ENCODE measurements at places on chromosomes 6 and 20. TPM values are rescaled to one million over a fixed set of nuclear protein-coding genes. Genes with fewer than 3 reads are reported as not detected.

DNA sequence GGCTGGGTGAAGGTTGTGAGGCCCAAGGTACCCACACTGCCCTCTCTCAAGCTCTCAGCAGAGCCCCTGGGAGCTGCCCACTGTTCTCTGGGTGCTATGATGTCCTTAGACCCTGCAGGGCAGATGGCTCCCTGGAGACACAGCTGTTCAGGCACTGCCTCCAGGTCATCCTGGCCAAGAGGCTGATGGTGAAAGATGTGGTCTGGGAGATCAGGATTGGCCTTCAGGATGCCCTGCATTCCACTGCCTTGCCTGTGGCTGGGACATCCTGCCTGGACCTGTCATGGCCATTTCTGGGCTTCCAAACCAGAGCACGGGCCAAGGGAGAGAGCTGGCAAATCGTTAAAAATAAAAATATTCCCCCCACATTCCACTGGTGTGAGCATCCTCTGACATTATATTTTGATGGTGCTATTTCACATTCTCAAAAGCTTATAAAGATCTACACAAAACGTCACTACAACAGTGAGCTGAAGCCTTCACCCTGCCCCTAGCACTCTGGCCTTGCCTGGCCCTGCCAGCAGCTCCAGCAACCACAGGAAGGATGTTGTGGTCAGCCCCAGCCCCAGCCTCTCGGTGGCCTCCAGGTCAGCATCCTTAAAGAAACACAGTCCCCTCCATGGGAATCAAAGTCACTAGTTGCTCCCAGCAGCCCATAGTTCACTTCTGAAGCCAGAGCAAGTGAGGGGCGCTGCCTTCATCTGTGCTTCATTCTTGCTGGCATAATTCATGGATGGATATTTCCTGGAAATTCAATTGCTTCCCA lies 13.5 kb upstream of the KCNK16 start:
- no peak for DNase-seq

DNA sequence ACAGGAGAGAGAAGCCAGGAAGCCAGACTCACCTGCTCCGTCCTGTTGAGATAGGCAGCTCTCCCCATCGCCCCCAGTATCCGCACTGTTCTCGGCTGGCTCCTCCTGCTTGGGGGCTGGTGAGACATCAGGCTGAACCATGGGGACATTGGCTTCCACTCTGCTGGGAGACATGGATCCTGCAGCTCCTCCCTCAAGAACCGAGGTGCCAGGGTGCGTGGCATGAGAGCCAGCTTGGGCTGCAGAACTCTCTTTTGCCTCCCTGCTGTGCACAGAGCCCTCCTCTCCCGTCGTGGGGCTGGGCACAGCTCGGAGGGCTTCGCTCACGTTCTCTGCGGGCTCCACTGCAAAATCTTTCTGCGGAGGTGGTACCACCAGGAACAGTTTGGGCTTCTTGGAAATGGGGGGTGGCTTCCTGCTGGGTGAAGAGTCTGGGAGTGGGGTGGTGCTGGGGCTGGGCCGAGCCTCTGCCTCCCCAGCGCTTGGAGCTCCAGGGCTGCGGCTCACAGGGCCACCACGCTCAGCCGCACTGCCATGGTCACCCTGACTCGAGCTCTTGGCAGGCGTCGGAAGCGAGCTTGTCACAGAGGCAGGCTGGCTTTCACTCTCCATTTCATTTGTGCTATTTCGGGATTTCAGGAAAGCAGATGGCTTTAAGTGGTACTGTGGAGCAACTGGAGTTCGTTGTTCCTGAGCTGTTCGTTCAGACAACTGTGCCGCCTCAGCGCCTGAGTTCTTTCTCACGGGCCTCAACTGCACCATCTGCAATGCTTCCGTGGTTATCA lies 26.5 kb downstream of the HEBP2 start:
- DNase-seq = no peak

DNA sequence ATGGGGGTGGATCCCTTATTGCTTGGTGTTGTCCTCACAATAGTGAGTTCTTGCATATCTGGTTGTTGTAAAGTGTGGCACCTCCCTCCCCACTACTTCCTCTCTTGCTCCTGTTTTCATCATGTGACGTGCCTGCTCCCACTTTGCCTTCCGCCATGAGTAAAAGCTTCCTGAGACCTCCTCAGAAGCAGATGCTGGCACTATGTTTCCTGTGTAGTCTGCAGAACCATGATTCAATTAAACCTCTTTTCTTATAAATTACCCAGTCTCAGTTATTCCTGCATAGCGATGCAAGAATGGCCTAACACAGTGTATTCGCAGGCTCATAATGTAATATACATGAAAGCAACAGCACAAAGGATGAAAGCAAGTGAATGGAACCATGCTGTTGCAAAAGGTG lies 28.4 kb upstream of the ANKRD60 start:
- DNase-seq = no peak

Gene SAMD5
- total RNA-seq = 7.6 TPM

DNA sequence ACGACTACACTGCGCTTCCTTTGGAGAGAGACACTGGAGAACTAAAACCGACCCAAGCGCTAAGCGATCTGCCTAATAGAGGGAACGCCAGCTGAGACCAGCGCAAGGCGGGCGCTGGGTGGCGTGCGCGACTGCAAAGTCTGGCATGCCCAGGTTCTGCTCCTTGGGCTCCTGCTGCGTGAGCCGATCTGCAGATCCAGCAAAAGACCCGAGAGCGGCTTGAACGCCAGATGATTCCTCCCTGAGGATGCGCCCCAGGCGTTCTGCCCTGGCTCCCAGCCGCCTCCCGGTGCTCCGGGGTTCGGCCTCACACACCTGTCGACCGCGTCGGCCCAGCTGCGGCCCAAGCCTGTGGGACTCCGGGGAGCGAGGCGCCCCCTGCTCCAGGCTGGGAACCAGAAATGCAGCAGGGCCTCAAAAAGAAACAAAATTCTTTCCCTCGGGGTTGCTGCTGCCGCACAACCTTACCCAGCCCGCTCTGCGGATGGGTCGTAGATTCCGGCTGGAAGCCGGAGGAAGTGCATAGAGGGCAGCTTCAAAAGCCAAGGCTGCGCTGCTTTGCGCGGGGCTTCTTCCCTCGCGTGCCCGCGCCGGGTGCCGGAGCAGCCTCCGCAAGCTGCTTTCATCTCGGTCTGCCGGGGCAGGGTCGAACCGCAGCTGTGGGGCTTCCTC lies 17.9 kb upstream of the PRDM13 start:
- no peak for DNase-seq

Gene CCM2L
- 1.3 TPM for total RNA-seq

DNA sequence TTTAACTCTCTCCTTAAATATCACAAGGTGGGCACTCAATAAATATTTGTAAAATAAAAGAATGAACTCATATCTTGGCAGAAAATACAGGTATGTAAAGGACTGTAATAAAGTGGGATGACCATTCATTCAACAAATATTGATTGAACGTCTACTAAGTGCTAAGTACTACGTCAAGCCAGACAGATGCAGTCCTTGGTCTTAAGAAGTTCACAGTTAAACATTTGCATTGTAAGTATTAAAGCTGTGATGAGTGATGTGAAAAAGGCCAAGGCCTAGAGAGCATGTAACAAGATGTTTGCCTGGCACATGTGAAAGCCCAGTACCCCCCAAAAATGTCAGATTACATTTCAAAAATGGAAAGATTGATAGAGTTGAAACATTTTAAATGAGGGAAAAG lies 130.1 kb upstream of the TMEM170B start:
- DNase-seq = no peak

DNA sequence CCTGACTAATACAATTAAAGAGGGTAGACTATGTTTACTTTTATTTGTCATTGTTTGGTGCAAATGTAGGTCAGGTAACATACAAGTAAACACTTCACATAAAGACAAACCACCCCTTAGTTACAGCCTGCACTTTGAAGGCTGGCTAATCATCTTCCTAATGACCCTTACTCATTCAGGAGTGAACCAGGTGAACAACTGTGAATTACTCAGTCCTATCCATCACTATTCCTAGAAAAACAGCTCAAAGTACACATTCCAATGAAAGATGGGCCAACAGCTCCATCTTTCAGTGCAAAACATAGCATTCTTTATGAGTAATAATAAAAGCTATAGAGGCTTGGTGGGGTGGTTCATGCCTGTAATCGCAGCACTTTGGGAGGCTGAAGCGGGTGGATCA lies 78.2 kb downstream of the FRK start:
- DNase-seq = no peak

- no peak for DNase-seq
Measured at GRCh38 chr20:58473453-58474425, 41.5 kb downstream of the APCDD1L start.

Gene OR10C1
- total RNA-seq = not detected

Gene MYH7B
- total RNA-seq = 0.25 TPM

Gene FAM209A
- not detected for total RNA-seq

GRCh38 chr6:37732688-37733087 lies 35.0 kb upstream of the MDGA1 start:
- no peak for DNase-seq

DNA sequence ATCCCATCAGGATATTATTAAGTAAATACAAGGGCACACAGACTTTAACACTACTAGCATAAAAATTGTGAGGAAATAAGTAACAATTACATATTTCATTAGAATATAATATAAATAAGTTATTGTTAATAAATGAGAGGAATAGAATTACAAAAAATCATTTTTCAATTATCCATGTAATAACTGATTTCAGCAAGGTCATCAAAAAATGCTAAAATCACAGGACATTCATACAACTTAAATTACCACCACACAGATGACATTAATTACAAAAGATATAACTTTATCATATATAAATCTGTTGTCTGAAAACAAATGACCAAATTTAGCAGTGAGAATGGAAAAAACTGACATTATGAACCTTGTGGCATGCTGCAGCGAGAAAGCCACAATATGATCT lies 37.0 kb downstream of the STX7 start:
- no peak for DNase-seq

All from liver (tissue), 10 donors.